Neural crest cell (in vitro differentiated cells): ENCODE measurements at places on chromosomes 3 and 15.

- DNase-seq = no peak
These were observed 63.4 kb upstream of the CSPG4 start for GRCh38 chr15:75776065-75776423.

DNA sequence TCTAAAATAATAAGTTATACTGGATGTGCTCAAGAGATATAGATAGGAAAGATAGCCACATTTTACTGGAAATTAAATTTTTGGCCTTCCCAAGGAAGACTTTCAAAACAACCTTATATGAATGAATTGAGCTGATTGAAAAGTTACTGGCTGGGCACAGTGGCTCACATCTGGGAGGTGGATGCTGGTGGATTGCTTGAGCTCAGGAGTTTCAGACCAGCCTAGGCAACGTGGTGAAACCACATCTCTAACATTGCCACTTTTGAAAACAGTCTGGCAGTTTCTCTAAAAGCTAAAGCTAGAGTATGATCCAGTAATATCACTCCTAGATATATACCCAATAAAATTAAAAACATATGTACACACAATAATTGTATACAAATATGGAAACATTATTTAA, 231.4 kb upstream of the POU1F1 start:
- DNase-seq = no peak

- no peak for DNase-seq
These were observed 797.6 kb upstream of the ARRDC4 start for GRCh38 chr15:97162805-97163495.

DNA sequence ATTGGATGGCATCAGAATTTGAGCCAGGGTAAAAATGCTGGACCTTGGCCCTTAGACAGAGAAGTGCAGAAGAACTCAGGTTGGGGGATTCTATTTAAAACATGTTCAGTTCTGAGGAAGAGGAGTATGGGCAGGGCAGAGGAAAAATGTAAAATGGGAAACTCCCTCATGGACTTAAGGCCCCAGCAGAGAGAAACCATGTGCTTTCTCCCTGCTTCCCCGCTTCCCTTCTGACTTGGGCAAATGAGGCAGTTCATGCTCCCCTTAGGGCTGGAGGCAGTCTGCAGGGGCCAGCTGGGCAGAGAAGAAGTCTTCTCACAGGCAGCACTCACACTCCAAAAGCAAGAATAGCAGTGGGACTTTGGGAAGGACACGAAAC, 9.9 kb upstream of the NUDT16 start:
- DNase-seq = no peak

DNA sequence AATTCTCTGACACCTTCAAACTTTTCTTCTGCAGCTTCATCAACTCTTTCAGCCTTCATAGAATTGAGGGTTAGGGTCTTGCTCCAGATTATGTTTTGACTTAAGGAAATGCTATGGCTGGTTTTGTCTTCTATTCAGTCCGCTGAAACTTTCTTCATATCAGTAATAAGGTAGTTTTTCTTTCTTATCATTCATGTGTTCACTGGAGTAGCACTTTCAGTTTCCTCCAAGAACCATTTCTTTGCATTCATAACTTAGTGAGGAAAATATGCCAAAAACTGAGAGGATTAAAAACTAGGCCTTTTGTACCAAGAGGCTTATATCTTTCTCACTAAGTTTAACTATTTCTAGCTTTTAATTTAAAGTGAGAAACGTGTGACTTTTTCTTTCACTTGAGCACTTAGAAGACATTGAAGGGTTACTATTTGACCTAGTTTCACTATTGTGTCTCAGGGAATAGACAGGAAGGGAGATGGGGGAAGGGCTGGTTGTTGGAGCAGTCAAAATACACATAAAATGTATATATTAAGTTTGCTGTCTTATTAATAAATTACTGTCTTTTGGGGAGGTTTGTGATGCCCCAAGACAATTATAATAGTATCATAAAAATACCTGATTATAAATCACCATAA, 1110.1 kb downstream of the TBL1XR1 start:
- no peak for DNase-seq

- no peak for DNase-seq
These were observed 40.5 kb downstream of the CCNL1 start for GRCh38 chr3:157119369-157119951.

DNA sequence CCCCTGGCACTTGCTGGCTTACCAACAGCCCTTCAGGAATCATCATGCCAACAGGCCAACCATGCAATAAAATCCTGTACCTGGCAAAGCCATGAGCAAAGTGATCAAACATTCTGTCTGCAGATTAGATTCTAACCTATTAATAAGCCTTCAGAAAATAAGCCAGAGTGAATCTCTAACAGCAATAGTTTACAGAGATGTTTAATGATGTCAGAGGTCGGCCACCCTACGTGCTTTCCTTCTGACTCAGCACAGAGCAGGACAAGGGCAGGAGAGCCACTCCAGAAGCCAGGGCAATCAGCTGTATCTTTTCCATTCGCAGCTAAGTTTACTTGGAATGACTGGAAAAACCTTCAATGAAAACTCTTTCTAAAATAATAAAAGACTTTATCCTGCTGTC, 13.1 kb downstream of the COL8A1 start:
- DNase-seq = no peak
